ENCODE measurements at places on chromosomes 7 and 10. TPM values are rescaled to one million over a fixed set of nuclear protein-coding genes. Genes with fewer than 3 reads are reported as not detected.
A peak's percentile ranks its signal among the peaks of the same experiment; 100 is the strongest.

GRCh38 chr7:25770670-25771069 is 381.3 kb upstream of the NFE2L3 start:
- DNase-seq, result no peak

DNA sequence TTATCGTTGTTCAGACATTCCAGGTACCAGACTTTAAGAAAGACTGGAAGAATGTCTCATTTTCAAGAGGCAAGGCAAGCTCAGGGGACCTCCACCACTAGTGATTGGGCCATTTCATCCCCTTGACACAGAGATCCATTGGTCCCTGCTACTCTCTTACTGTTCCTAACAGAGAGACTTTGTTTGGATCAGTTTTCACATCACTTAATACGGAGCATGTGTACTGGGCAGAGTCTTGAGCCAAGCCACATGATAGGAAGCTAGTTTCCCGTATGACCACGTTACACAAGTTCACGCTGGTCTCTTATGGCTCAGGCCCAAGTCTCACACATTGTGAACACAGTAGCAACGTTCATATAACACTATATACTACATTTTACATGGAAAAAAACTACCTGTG is 269.9 kb downstream of the BAMBI start:
- DNase-seq, result peak; percentile 21

GRCh38 chr10:122182308-122182707 is 88.8 kb upstream of the BTBD16 start:
- no peak for DNase-seq

DNA sequence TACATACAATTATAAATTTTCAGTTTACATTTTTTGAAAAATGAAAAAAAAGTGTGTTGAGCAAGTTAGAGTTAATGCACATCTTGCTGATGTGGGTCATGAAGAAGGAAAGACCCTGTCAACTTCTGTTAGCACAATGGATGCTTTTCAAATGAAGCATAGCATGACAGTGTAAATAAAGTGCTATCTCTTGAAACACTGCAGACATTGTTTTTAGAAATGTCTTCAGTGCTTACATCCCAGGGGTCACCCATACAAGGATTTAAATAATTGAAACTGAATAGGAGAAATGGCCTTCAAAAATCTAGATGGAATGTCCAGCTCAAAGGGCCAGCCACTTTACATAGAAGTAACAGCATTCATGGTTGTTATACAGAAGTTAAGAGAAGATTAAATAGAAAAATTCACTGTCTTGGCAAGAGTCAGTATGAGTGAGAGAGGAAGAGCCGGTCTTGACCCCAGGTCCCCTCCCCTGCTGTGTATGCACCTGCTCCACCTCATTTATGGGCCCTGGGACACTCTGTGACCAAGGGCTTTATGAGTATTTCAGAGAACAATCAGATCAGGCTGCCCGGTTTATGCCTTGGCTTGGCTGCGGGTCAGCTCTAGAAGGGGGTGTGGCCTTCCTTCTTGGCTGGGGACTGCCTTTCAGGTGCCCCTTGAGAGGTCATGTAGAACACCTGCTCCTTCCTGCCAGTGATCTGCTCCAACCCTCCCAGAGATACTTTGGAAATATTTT is 237.7 kb upstream of the TMEM72 start:
- no peak for DNase-seq

Gene NME8
- not detected for total RNA-seq

Gene AGAP4
- total RNA-seq, result 1.8 TPM

All from IMR-90 (cell line).